Activated CD4-positive, alpha-beta T cell treated with anti-CD3 and anti-CD28 coated beads, Interleukin-2, amount 50 U/mL, for 24 hours (primary cell): ENCODE measurements at places on chromosomes 2 and 18.

DNA sequence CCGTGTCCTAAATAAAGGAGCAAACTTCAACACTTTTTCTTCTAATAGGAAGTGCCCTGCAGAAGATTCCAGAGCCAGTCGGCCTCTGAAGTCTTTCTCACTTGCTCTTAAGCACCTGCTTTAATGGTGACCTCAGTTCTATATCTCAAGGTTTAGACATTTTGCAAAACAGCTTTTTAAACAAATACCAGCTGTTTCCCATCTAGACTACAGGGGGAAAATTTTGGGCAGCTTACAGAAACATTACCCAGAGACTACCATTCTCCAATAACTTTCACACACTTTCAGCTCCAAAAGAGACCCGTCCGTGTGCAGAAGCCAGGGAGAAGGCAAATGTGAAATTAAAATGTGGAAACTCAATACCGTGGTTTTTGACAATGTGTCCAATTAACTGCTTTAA is 285.3 kb upstream of the CCDC68 start:
- no peak for DNase-seq

DNA sequence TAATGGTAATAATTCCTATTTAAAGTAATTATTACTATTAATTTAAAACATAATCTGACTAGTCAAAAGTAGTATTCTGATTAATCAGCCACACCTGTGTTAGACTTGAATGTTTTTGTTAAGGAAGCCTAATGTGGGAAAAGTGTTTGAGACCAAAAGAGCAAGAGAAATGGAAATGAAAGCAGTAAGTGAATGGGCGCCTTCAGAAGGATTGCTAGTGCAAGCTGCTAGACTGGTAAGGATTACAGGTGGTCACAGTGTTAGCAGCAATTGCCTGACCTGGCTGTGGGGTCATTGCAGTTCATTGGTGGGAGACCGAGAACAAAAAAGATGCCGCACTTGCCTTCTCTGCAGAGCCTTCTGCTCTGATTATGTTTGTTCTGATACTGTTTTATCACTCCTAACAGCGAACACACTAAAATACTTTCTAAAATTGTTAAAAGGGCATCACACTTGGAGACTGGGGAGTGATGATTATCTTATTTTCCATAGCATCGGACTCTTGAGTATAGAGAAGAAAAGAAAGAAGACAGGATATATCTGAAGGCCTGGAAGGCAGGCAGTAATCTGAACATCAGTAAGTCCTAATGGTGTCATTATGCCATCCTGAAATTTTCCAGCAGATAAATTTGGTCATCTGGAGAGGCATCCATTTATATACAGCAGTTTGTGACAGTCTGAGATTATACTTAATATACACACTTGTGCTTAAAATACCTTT is 5.8 kb downstream of the SOCS6 start:
- DNase-seq, result no peak

DNA sequence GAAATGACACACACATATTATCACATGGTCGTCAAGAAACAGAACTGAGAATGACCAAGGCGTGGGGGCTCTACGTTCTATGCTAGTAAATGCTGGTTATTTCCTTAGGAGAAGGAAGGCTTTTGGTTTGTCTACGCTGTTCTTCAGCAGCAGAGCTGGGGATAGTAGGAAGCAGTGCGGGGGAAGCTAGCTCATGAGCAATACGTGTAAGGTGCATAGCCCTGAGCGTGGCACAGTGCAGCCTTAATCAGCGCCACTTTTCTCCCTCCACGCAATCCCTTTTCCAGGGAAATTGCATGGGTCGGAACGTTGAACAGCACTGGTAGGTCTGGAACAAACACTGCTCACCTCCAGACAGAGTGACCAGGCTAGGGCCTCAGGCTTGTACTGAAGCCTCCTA is 199.6 kb upstream of the FBXO11 start:
- no peak for DNase-seq

- DNase-seq, result no peak
These were observed 41.5 kb downstream of the BIN1 start for GRCh38 chr2:127065299-127065939.

- no peak for DNase-seq
These were observed 315.3 kb upstream of the CDH7 start for GRCh38 chr18:65435534-65435933.

- DNase-seq, result no peak
These were observed 108.3 kb downstream of the ARL4C start for GRCh38 chr2:234388591-234388990.

DNA sequence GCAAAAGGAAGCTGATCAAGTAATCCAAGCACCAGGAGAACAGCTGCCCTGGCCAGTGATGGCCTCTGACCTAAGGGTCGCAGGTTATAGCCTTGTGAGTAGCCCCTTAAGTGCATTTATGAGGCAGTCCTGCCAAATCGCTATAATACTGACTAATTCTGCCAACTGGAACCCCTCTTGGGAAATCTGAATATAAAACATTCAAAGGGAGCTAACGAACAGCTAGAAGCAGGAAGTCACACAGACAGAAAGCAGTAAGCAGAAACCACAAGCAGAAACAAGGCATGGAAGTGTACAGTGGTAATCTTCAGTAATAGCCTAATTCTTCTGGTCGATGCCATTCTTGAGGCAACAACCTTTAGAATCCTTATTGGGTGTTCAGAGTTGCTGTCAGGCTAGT is 521.3 kb downstream of the METTL4 start:
- no peak for DNase-seq

GRCh38 chr2:156434461-156435291 is 1.5 kb upstream of the GPD2 start:
- no peak for DNase-seq

GRCh38 chr2:218831378-218831990 is at the start of gene PRKAG3:
TSS of gene PRKAG3 (minus strand) at chr2:218831803.
- DNase-seq, result no peak

- no peak for DNase-seq
These were observed 70.3 kb upstream of the EPHA4 start for GRCh38 chr2:221642447-221642846.

GRCh38 chr2:229520691-229521096 is 193.7 kb downstream of the DNER start:
- DNase-seq, result no peak

- DNase-seq, result no peak
These were observed 86.0 kb downstream of the MAPRE2 start for GRCh38 chr18:35127201-35127600.

GRCh38 chr2:78035804-78036203 is 513.6 kb upstream of the LRRTM4 start:
- no peak for DNase-seq

GRCh38 chr2:240817496-240818292 is 2.3 kb downstream of the KIF1A start:
- DNase-seq, result no peak

DNA sequence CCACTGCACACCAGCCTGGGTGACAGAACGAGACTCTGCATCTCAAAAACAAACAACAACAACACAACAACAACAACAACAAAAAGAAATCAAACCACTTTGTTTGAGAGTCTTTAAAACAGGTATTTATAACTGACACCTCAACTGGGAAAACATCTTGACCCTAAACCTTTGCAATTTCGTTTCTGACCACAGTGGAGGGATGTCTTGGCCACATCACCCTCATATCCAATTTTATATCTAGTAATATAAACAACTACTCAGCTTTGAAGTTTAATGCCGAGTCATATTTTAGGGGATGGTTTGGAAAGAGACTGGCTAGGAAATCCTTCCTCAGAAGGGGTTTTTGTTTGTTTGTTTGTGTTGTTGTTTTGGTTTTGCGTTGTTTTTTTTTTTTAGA is 37.8 kb upstream of the RMDN2 start:
- DNase-seq, result no peak
